Activated T-cell treated with anti-CD3 and anti-CD28 coated beads, Interleukin-2, amount 50 U/mL, for 4 hours (primary cell): ENCODE measurements at places on chromosomes 4 and X. TPM values are rescaled to one million over a fixed set of nuclear protein-coding genes. Genes with fewer than 3 reads are reported as not detected.

CYLC1 gene
- total RNA-seq = not detected

XG gene
- total RNA-seq = not detected

RADX gene
- total RNA-seq = 4.3 TPM

IL2RG gene
- 305 TPM for total RNA-seq

ATP11C gene
- total RNA-seq = 14.1 TPM

GJB1 gene
- not detected for total RNA-seq

FSTL5 gene
- total RNA-seq = not detected

POF1B gene
- total RNA-seq = not detected

SHROOM2 gene
- total RNA-seq = 0.03 TPM
